Liver (tissue), 10 donors: ENCODE measurements at places on chromosomes 7 and 10. TPM values are rescaled to one million over a fixed set of nuclear protein-coding genes. Genes with fewer than 3 reads are reported as not detected.

Gene CLCN1
- 0.08 TPM for total RNA-seq

Gene CNOT4
- total RNA-seq: 11.1 TPM

Gene HMX2
- total RNA-seq: not detected

Gene FEZF1
- not detected for total RNA-seq

Gene TUBAL3
- not detected for total RNA-seq

Gene NT5C3A
- total RNA-seq: 9.5 TPM

Gene GLCCI1
- 4.9 TPM for total RNA-seq

Gene DPYSL4
- total RNA-seq: 2.2 TPM

Gene ANXA8
- total RNA-seq: 1.6 TPM

DNA sequence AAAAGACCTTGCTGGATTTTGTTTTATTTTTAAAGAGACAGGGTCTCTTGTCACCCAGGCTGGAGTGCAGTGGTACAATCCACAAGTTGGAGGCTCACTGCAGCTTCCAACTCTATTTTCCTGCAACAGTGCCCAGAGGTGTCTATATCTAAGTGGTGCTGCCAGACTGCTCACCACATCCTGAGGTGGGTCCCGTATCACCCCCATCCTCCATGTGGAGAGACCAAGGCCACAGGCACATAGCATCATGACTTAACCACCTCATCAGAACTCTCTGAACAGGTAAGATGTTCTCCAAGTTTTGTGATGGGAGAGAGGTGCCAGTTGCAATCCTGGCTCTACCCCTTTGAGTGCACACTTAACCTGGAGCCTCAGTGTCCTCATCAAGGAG, 98.2 kb downstream of the RNF216 start:
- DNase-seq: no peak

- no peak for DNase-seq
Measured at GRCh38 chr7:43460733-43461348, 122.1 kb upstream of the STK17A start.

- no peak for DNase-seq
Measured at GRCh38 chr7:141698247-141699015, 3.5 kb downstream of the DENND11 start.

DNA sequence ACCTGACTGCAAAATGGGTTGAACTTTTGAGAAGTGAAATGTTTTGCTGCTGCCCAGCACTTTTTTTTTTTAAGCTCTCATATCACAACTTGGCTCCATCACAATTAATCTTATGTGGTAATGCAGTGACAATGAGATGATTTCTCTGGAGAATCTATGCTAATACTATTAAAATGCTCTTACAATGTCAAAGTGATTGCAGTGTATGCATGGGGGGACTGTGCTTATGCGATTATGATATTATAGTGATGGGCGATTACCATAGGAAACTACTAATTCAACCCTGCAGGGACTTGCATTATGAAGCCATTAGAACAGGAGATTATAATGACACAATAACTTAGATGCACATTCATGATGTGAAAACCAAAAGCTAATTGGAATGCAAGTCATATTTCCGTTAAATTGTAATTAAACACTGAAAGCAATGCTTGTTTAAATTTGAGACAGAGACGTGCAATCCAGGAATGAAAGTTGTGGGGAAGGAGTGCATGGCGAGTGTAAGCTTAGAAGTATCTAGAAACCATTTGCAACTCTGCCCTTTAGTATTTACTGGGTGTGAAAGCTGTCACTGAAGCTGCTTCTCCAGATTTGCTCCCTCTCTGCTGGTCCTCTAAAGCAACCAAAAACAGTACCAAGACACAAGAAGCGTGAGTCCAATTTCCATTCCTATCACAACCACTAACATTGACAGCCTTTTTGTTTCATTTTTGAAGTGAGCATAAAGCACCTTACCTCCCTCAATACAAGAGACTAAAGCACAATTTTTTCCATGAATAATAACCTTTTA, 21.6 kb downstream of the PTER start:
- no peak for DNase-seq

- no peak for DNase-seq
Measured at GRCh38 chr10:78287618-78288017, 254.0 kb downstream of the RPS24 start.

DNA sequence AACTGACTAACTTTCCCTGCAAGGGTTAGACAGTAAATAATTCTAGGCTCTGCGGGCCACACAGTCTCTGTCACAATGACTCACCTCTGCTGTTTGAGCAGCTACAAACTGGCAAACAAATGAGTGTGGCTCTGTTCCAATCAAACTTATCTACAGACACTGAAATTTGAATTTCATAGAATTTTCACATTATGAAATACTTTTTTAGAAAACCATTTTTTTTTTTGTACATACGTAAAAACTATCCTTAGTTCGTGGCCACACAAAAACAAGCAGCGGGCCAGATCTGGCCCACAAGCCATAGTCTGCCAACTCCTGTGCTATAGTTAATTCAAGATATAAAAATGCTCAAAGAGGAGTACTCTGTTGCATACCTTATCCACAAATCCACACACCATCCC, 32.6 kb downstream of the PIP4K2A start:
- no peak for DNase-seq

- no peak for DNase-seq
Measured at GRCh38 chr7:112132051-112132694, 74.0 kb downstream of the DOCK4 start.

DNA sequence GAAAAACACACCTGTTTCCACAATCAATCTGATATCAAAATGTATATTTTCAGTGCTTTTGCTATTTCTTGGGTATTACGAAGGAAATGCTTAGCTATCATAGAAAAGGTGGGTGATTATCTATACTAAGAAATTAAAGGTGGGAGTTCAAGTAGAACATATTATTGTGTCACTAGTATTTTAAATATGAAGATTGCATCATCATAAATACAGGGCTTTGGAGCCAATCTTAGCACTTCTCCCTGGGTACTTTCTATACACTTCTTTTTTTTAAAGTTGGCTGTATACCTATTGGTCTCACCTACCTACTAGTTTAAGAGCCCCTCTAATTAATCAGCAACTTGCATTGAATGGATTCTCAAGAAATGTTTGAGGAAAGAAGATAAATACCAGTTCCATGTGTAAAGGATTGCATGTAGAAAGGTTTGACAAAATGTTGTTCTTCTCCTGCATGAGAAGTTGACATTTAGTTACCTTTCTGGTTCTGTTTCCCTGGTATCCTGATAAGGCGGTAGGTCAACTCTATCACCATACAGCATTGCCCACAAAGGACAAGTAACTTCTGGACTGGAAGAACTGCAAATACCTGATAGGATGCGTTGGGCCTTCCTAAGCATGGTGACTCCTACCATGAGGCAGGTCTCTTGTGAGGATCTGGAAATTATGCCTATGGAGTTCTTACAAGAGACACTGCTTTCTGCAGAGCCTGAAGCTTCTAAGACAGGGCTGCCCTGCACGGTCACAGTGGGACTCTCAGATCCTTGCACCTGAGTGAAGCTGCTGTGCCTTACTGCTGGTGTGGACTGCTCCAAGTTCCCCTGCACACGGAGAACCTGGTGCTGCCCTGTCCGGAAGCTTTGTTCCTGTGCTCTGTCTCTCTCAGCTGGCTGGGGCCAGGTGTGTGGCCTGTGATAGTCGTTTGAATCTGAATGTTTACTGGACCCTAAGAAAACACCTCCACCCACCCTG, 32.1 kb upstream of the PDSS1 start:
- DNase-seq: no peak

GRCh38 chr7:3482147-3482921, 181.3 kb downstream of the SDK1 start:
- peak; percentile 39 for DNase-seq

GRCh38 chr7:45367026-45367425, 207.1 kb upstream of the ADCY1 start:
- DNase-seq: no peak

DNA sequence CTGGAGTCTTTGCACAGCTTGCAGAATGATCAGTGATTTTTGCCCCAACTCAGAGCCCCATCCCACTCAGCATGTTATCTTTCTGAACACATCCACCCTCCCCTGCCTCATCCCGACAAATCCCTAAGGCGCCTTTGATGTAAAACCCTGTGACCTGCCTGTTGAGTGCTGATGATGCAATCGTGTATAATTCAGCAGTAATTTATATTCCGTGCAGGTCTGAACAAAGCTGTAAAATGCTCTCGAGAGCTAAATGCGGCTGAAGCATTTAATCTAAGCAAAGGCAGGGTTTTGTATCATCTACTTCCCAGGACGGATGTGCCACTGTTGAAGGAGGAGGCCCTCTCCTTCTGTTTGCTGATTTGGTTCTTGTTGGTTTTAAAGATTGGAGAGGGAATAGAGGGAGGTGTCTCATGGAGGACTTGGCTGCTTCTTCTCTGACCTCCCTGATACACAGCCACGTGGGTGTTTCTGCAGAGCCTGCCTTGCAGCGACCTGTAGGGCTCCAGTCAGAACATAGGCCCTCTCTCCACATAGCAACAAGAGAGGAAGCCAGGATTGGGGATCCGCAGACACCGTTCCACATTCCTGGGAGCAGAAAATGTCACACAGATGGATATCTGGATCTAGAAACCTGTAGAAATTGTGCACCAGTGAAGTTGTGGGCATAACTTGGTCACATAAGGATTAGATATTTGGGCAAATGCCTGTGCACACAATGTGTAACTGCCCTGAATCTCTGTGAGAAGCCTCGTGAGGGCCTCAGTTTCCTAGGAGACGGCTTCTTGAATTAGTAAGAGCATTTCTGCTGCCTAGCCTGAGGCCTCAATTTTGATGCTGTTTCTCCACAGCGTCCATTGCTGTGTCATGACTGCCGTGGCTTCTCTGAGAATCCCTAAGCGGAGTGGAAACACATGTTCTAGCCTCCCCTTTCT, 90.2 kb upstream of the AGK start:
- DNase-seq: no peak

- no peak for DNase-seq
Measured at GRCh38 chr7:124672011-124672410, 93.6 kb downstream of the GPR37 start.

DNA sequence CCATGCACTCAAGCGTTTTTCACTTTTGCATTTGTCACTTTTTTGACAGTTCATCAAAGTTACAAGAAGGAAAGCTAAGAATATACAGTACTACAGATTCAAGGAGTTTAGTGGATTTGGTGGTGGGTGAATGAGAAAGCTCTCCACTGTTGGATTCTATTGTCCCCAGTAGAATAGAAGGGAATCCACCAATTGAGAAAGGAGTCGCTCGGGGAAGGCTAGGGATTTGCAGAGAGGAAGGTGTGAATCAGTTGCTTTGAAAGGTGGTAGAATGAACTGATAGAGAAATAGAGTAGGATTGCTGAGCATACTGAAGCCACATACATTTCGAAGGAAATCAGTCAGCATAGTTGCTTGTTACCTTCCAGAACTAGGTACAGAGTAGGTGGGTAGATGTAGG, 33.7 kb upstream of the GLCCI1 start:
- DNase-seq: no peak

DNA sequence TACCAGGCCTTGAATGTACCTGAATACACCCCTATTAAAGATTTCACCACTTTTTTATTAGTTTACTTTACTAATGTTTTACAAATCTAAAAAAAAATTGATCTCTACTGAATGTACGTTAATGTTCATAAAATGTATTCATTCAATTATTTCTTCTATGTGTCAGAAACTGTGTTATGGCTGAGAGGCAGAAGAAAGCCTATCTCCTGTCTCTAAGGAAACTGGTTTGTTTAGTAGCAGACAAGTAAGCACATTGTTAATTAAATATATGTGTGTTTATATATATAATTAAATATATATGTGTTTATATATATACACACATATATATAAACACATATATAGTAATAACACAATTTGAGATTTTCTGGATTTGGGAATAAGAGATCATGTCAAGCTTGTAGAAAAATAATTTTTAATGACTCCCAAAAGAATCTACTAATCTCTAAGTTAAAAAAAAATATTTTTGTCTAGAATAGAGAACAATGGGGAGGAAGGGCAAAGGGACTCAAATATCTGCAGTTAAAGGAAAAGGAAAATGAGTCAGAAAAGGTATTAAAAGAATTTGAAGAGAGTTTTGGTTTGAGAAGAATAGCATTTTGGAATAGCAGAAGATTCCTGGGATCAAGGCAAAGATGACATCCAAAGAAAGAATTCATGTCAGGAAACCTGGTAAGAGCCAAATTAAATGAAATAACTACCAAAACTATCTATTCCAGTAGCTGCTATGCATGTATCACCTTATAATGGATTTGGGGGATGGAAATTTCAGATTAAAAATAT, 92.1 kb downstream of the CH25H start:
- DNase-seq: no peak
